ENCODE measurements at places on chromosomes 16 and 17.

DNA sequence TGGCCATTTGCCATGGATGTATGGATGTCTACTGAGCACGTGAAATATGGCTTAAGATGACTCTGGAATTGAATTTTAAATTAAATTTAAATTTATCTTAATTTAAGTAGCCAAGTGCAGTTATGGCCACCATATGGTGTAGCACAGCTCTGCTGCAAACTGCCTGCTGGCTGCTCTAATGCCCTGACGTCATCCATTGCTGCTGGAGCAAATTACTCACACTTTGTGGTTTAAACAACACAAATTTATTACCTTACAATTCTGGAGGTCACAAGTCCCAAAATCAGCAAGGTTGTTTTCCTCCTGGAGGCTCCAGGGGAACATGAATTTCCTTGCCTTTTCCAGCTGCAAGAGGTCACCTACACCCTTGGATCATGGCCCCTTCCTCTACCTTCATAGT is 679.3 kb upstream of the EEF2KMT start:
- DNase-seq: no peak

GRCh38 chr16:57479205-57479975 is 6.9 kb downstream of the DOK4 start:
- DNase-seq: peak; percentile 20

DNA sequence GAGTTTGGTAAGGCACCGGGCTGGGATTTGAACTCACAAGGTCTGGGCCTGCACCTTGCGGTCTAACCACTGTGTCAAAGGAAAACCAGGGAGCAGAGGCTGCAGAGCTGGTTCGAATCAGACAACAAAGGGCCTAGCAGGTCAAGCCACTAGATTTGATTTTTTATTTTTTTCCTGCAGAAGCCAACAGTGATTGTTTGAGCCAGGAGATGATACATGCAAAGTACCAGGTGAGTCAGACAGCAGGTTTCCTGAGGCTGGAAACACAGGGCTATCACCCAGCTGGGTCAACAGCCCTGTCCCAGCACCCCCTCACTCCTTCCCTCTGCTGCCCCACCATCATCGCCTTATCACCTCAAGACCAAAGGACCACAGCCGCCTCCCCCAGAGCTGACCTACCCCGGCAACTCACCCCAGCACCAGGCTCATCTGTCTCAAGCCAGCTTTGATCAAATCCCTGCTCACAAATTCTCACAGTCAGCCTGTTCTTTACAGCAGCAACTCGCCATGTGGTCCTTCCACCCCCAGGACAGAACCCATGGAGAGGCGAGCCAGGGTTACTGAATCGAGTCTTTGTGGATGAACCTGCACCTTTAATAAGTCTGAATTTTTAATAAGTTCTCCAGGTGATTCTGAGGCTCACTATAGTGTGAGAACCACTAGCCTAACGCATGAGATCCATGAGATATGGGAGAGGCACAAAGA is 13.0 kb upstream of the KRT19 start:
- no peak for DNase-seq

- DNase-seq: no peak
These were observed 619 bp downstream of the NAT9 start for GRCh38 chr17:74775409-74776043.
